Stimulated activated CD8-positive, alpha-beta memory T cell treated with anti-CD3 and anti-CD28 coated beads, Interleukin-4, amount 100 ng/mL, for 48 hours (primary cell): ENCODE measurements at places on chromosomes 6 and 20.

DNA sequence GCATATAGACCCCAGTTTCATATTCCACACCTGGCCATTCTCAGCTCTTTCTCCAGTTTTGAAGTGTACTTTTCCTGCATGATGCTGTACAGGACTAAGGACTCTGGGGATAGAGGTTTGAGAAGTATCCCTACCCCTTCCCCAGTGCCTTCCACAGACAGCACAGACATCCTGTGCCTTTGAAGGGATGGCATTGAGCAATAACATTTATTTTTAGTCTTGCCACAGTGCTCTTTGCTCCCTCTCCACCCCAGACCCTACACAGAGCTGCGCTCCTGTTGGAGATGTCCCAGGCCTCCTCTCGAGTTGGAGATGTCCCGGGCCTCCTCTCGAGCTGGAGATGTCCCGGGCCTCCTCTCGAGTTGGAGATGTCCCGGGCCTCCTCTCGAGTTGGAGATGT, 275.8 kb downstream of the FARS2 start:
- no peak for DNase-seq

- no peak for DNase-seq
Observed at GRCh38 chr6:149962461-149963211, 1.1 kb upstream of the ULBP1 start.

DNA sequence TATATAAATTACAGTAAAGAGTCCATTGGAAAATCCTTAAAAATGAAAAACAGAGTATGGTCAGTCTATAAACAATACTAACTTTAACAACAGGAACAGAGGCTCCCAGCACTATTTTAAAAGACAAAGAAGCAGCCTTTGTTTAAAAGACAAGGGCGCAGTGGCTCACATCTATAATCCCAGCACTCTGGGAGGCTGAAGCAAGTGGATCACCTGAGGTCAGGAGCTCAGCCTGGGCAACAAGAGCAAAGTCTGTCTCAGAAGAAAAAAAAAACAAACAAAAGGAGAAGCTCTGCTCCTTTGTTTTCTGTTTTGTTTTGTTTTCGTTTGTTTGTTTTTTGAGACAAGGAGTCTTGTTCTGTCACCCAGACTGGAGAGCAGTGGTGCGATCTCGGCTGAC, 89.4 kb downstream of the DTNBP1 start:
- DNase-seq: no peak

DNA sequence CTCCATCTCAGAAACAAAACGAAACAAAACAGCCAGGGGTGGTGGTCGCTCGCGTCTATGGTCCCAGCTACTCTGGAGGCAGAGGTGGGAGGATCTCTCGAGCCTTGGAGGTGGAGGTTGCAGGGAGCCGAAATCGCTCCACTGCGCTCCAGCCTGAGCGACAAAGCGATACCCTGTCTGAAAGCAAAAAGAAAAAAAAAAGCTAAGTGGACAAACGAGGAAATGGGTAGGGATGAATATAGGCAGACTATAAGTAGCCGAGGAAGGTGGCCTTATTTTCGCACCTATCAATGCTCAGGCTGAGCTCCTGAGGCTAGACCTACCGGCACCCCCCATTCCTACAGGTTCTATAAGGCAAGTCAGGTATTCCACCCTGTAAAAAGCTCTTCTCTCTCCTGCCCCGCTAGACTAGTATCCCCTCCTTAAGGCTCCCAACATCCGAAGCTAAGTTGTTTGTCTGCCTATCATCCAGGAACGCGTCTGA, 650 bp upstream of the CASP8AP2 start:
- DNase-seq: peak; percentile 39

- no peak for DNase-seq
Observed at GRCh38 chr20:49887251-49888211, 27.8 kb downstream of the SPATA2 start.

DNA sequence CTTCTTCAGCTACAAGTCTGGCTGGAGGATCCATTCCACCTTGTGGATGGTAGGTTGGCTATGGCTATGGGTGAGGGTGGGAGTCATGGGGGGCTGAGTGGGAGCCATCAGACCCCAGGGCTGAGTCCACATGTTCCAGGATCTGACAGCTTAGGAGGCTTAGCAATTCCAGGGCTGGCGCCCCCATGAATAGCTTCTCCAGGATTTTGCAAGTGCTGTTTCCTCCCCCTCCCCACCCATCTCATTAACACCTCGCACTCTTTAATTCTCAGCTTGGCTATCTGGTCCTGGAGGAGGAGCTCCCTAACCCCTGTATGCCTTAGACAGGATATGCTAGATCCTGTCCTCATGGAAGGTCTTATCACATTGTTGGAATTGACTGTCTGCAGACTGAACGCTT, 39.0 kb upstream of the ANGPT4 start:
- DNase-seq: no peak

- no peak for DNase-seq
Observed at GRCh38 chr6:169292338-169293124, 38.9 kb upstream of the THBS2 start.

- no peak for DNase-seq
Observed at GRCh38 chr6:150928882-150929281, 63.4 kb downstream of the MTHFD1L start.

GRCh38 chr6:39911513-39912125, 22.6 kb downstream of the MOCS1 start:
- no peak for DNase-seq

DNA sequence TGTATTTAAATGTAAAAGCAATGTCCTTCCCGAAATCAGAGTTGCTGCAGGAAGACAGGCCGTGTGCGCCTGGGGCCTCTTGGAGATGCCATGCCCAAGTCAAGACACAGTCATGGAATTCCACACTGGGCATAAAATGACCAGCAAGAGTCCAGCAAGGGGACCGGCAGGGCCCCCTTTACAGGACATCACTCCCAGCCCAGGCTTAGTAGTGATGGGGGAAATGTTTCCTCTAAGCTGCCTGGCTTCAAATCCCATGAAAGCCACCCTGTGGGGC, 1.9 kb upstream of the PPP1R3G start:
- no peak for DNase-seq

DNA sequence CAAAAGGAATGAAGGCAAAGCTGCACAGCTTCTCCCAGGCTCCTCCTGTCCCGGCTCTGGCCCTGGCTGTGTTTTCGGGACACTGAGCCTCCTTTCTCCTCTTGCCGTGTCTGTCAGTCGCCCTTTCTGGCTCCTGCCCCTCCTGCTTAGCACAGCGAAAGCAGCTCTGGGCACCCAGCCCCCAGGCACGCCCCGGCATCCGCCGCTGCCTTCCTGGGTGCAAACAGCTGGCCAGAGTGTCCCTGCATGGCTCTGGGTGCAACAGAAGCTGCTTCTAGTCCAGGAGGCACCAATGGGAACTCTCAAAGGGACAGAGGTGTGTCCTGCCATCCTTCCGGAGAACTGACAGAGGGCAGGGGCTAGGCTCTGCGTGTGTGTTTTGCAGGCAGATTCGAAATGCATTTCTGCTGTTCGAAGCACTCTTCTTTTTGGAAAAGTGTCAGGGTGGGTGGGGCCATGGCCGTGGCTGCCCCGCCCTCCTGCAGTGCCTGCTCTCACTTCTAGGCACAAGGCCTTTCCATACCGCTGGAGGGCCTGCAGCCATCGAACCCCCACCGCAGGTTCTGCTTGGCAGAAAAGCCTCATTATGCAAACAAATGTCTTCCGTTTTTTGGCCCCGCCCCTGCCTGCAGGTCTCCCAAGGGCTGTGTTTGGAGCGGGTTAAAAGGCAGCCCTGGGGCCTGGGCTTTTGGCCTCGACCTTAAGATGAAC, 15.5 kb downstream of the COL9A3 start:
- DNase-seq: peak; percentile 55

DNA sequence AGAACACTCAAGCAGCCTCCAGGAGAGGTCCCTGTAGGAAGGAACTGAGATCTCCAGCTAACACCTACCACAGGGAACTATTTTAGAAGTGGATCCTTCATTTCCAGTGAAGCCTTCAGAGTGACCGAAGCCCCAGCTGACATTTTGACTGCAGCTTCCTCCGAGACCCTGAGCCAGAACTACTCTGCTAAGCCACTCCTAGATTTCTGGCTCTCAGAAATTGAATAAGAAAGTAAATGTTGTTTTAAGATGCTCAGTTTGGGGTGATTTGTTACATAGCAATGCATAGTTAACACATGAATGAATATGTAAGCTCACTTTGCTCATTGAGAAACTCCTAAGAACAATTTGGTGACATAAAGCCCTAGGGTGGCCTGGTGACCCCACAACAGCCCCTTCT, 5.5 kb downstream of the TULP1 start:
- no peak for DNase-seq
